ENCODE measurements at places on chromosomes 1 and 21.

GRCh38 chr1:170351366-170351946, 180.5 kb upstream of the GORAB start:
- no peak for DNase-seq

DNA sequence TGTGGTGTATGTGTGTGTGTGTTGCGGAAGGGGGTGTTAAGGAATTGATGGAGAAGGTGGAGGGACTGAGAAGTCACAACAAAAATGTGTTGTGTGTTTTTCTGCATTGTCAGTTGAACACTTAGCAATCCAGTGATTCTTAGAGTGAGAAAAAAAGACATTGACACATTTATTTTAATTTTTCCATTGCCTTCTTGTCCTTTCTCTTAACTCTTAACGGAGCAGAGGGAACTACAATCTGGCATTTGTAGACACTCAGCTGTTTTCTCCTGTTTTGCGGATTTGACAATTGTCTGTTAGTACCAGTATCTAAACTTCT, 725 bp downstream of the C1orf53 start:
- DNase-seq, result no peak

DNA sequence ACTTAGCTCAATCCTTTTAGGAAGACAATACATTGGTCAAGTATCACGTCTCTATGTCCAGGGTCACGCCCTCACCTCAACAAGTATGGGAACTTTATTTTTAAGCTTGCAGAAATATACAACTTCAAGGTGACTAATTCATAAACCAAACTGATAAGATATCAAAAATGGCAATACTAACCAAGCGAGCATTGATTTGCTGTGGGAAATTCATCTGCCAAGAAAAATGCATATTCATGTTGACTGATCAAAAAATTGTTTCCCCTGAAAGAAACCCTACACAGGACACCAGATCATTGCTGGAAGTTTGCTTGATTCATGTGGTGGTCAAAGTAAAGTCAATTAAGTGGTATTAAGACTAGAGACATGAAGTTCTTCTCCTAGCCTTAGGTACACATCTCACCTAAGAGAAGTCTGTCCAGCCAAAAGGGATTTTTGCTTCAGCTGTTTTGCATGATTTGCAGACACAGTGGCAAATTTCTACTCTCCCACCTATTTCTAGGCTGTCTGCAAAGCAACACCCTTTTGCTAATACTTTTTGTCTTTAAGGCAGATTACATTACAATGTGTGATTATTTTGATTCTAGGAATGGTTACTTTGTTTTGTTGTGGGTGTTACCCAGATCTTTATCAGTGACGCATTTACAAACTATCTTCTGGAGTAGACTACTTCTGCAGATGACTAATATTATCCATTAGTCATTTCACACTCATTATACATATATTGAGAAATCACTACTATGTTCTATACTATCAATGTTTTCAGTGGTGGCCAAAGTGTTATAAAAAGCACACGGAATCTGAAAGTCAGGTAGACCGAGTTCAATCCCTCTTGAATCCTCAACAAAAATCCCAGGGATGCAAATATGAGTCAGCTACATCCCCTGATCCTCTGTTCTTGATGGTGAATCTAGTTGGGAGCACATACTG, 12.4 kb downstream of the SAMSN1 start:
- DNase-seq, result no peak

- no peak for DNase-seq
These were observed 47.2 kb downstream of the CAPN9 start for GRCh38 chr1:230794431-230794830.

DNA sequence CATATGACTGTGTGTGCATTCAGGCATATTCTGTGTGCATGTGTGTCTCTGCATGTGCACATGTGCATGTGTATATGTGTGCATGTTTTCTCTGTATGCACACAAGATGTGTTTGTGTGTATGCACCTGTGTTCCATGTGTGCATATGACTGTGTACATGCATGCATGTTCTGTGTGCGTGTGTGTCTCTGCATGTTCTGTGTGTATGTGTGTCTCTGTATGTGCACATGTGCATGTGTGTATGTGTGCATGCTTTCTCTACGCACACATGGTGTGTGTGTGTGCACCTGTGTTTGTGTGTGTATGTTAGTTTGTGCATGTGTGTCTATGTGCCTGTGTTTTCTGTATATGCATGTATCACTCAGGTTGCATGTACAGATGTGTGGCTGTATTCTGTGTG, 42.3 kb downstream of the AJAP1 start:
- DNase-seq, result no peak

DNA sequence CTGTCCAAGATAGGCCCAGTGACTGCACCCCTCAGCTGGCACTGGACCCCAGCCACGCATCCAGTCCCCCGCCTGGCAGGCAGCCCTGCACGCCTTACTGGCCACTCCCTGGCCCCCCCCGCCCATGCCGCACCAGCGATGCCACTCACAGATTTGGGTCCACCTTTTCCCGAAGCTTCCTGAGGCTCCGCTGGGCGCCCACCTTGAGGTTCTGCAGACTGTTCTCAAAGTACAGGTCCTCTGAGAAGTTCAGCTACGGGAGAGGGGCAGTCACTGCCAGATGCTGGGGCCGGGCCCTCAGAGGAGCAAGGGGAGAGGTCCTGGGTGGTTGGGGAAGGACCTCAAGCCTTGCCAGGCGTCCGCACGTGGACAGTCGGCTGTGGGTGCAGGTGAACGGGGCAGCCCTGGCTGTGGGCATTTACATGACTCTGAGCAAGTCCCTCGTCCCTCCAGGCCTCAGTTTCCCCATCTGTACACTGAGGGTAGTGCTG, 8.1 kb downstream of the PRXL2B start:
- no peak for DNase-seq

- DNase-seq, result no peak
These were observed 42.2 kb downstream of the RAP1GAP start for GRCh38 chr1:21626921-21627339.

DNA sequence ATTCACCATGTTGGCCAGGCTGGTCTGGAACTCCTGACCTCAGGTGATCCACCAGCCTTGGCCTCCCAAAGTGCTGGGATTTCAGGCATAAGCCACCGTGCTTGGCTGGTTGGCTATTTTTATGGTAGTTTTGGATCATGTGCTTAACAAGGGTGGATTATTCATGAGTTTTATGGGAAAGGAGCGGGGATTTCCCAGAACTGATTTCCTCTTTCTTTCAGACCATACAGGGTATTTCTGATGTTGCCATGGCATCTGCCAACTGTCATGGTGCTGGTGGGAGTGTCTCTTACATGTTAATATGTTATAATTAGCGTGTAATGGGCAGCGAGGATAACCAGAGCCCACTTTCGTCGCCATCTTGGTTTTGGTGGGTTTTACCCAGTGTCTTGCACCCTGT, 3.2 kb downstream of the TRPM2 start:
- DNase-seq, result no peak

DNA sequence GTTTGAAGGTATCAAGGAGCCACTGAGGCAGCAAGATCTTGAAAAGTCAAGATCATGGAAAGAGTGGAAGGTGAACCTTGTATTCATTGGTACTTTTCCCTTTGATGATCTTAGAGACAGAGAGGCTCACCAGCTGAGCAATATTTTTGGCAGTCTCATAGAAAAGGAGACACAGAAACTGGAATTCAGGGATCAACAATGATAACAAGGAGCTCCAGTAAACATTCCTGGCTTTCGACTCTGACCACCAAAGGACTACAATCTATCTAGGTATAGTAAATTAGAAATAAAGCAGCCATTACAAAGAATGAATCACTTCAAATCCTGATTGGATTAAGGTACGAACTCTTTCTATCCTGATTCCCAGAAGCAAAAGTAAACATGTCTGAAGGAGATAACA, 615.4 kb downstream of the KIF26B start:
- no peak for DNase-seq

- no peak for DNase-seq
These were observed 23.2 kb downstream of the SKI start for GRCh38 chr1:2251363-2251762.

- DNase-seq, result no peak
These were observed 25.6 kb downstream of the UBIAD1 start for GRCh38 chr1:11298390-11299224.

DNA sequence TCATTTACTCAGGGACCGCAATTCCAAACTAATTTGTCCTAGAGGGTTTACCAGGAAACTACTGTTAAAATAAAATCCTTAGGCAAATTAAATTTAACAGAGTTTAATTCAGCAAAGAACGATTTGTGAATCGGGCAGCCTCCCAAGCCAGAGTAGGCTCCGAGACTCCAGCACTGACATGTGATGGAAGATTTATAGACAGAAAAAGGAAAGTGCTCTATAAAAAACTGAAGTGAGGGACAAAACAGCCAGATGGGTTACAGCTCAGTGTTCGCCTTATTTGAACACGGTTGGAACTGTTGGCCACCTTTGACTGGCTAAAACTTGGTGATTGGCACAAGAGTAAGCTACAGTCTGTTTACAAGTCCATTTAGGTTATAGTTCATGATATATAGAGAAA, 35.2 kb upstream of the RCSD1 start:
- DNase-seq, result no peak

DNA sequence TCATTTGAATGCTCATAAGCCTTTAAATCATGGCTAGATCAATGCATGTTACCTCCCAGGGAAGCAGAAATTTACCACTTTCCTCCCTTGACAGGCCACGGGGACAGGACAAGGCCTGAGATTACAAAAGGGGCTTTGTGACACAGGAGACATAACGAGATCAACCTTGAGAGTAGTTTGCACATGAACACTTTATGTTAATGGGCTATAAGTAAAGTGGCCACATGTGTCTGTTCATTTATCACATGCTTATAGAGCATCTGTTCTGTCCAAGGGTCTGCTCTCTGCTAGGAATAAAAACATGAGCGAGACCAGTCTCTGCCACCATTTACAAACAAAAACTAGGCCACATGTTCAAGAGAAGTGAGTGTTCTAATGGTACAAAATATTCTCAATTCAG, 144.1 kb upstream of the C8B start:
- peak; percentile 7 for DNase-seq

GRCh38 chr1:21616372-21616771, 52.8 kb downstream of the RAP1GAP start:
- no peak for DNase-seq

DNA sequence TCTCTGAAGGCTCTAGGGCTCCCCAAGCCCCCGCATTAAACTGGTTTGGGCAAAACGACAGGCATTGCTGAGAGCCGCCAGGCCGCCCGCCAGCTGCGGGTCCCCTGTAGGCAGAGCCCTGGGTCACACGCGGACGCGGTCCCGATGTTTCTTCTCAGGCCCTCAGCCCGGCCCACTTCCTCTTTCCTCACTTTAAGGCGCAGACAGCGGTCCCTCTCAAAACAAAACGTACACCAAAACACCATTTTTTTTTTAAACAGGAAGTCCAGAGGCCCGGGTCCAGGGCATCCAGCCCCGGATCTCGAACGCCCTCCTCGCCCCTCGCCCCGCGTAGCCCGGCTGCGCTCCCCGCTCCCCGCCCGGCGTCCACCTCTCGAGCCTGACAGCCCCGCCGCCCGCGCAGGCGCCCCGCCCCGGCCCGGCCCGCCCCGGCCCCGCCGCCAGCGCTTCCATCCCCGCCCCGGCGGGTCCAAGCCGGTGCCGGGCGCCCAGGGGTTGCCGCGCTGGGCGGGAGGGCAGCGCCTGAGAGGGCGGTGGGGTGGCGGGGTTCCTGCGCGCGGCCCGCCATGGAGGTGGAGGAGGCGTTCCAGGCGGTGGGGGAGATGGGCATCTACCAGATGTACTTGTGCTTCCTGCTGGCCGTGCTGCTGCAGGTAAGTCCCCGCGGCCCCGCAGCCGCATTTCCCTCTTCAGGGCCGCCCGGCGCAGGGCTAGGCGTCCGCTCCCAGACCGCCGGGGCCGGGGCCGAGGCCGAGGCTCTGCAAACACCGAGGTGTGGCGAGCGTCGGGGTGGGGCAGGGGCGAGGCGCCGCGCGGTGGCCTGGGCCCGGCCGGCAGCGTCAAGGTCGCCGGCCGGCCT, at the start of gene SLC22A15:
TSS of gene SLC22A15 (plus strand) at position 452 of the 859 bp plus-strand sequence. CDS start at position 567, 115 bp downstream.
- DNase-seq, result peak; percentile 21

DNA sequence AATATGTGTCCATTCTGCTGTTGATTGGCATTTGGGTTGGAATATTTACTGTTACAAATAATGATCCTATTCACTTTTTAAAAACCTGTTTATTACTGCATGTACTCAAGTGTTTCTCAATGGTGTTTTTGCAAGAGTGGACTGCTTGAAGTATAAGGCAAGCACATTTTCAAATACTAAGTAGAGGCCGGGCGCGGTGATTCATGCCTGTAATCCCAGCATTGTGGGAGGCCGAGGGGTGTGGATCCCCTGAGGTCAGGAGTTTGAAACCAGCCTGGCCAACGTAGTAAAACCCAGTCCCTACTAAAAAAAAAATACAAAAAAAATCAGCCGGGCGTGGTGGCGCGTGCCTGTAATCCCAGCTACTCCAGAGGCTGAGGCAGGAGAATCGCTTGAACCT, 276.9 kb upstream of the ADGRL4 start:
- no peak for DNase-seq

GRCh38 chr1:245327842-245328241, 173.1 kb downstream of the KIF26B start:
- no peak for DNase-seq

DNA sequence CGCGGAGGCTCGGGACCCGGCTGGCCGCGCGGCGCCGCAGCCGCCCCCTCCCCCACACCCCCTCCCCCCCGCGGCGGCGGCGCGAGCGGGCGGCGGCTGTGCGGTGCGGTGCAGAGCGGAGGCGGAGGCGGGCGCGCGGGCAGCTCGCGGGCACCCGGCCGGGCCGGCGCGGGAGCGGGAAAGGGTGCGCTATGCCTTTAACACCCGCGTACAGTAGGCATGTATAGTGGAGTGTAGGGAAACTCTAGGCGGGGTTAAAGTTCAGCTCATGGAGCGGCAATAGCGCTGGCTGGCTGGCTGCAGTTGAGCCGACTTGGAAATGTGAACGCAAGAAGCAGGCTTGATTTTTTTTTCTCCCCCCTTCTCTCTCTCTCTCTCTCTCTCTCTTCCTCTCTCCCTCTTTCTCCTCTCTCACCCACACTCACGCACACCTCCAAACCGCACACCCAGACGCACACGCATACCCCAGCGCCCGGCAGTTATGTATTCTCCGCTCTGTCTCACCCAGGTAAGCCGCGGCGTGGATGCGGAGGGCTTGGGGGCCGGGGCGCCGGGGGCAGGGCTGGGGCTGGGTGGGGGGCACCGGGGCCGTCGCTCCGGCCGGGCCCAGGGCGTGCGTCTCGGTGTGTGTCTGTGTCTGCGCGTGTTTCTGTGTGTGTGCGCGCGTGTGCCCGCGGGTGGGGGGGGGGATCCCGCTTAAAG, at the start of gene NFIA:
TSS of gene NFIA (plus strand) at position 251 of the 702 bp plus-strand sequence.
- DNase-seq, result peak; percentile 88

- DNase-seq, result no peak
These were observed 221.9 kb upstream of the KCTD3 start for GRCh38 chr1:215345208-215345607.

GRCh38 chr21:33197496-33197895, 32.2 kb upstream of the IFNAR2 start:
- no peak for DNase-seq

DNA sequence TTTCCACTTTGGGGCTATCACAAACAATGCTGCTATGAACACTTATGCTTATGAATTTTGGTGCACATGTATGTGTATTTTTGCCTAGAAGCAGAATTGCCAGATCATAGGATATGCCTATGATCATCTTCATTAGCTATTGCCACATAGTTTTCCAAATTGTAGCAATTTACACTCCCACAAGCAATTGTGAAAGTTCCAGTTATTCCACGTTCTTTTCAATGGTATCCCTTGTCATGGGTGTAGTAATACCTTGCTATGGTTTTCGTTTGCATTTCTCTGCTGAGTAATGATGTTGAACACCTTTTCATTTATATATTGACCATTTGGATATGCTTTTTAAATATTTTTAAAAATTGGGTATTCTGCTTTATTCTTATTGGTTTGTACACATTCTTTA, 82.6 kb downstream of the MTR start:
- DNase-seq, result no peak

- no peak for DNase-seq
These were observed 118.4 kb downstream of the PIGK start for GRCh38 chr1:77100875-77101274.
